ENCODE measurements at places on chromosomes 7 and 10. TPM values are rescaled to one million over a fixed set of nuclear protein-coding genes. Genes with fewer than 3 reads are reported as not detected.
A peak's percentile ranks its signal among the peaks of the same experiment; 100 is the strongest.

GRCh38 chr7:44375926-44376342 lies 50.5 kb upstream of the CAMK2B start:
- no peaks in the 10 kb centered on the region for H3K27me3 ChIP-seq
- H3K4me1 ChIP-seq: no peaks in the 10 kb centered on the region
- H3K4me3 ChIP-seq: no peak overlapping the region
- no peaks in the 10 kb centered on the region for H3K36me3 ChIP-seq
- no peak overlapping the region for H3K27ac ChIP-seq
- no peak for DNase-seq

DNA sequence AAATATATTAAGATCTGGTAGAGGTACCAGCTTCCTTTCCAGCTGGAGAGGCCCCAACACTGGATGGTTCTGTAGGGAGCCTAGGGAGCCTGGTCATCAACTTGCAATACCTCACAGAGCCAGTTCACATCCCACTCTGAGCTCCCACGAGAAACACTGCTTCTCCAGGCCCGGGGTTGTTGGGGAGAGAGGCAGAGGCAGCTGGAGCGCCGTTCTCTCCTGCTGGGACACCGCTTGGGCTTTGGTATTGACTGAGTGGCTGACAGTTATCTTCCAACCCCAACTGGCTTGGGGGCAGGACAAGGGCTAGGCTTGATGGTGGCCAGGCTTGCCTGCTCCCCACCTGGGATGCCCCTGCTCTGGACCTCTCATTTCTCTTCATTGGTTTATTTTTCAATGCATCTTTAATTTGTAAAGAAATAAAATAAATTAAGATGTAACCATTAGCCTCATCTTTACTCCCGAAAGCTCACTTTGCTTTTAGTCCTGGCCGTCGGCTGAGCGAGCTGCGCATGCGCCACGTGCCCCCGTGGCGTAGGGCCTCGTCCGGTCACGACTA lies 10.0 kb upstream of the CHCHD1 start:
- H3K36me3 ChIP-seq: peaks cover 46% of the 10 kb centered on the region
- DNase-seq: no peak
- H3K4me1 ChIP-seq: peaks cover 30% of the 10 kb centered on the region

DNA sequence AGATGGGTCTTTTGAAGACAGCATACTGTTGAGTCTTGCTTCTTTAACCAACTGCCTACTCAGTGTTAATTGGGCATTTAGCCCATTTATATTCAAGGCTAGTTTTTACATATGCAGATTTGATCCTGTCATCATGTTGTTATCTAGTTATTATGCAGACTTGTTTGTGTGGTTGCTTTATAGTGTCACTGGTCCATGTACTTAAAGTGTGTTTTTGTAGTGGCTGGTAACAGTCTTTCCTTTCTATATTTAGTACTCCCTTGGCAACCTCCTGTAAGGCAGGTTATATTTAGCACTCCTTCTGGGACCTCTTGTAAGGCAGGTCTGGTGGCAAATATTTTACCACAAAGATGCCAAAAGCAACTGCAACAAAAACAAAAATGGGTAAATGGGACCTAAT lies 66.7 kb downstream of the TES start:
- no peak overlapping the region for H3K27ac ChIP-seq
- H3K4me1 ChIP-seq: peaks cover 14% of the 10 kb centered on the region
- H3K27me3 ChIP-seq: no peaks in the 10 kb centered on the region
- H3K36me3 ChIP-seq: no peaks in the 10 kb centered on the region
- no peak overlapping the region for H3K4me3 ChIP-seq

- H3K36me3 ChIP-seq: peaks cover 8% of the 10 kb centered on the region
- no peaks in the 10 kb centered on the region for H3K27me3 ChIP-seq
- peaks cover 6% of the 10 kb centered on the region for H3K4me1 ChIP-seq
- H3K4me3 ChIP-seq: no peak overlapping the region
- DNase-seq: no peak
Measured at GRCh38 chr7:2180081-2180480, 52.7 kb downstream of the MAD1L1 start.

DNA sequence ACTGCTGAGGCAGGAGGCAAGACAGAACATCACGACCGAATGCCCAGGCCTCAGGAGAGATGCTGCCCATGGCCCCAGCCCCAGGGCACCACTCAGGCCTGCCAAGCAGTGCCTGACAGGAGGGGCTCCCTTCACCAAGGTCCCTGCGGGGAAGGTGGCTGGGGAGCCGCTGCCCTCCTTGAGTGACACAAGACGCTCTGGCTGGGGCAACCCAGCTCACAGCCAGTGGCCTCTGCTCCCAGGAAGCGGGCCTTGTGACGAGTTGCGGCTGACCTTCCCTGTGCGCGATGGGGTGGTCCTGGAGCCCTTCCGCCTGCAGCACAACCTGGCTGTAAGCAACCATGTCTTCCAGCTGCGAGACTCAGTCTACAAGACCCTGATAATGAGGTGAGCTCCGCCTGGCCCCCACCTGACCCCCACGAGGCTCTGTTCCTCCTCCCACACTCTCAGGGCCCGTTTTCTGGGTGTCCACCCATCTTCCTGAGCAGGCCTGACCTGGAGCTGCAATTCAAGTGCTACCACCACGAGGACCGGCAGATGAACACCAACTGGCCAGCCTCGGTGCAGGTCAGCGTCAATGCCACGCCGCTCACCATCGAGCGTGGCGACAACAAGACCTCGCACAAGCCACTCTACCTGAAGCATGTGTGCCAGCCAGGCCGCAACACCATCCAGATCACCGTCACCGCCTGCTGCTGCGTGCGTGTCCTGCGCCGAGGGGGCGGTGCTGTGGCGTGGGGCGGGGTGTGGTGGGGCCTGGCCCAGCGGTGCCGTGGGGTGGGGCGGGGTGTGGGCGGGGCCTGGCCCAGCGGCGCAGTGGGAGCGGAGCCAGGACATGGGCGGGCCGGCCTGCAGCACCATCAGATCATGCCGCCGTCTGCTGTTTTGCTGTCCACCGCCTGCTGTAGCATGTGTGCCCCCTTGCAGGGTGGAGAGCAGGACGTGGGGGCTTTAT lies 12.8 kb downstream of the ZMIZ2 start:
- DNase-seq: peak; percentile 95
- peaks cover 48% of the 10 kb centered on the region for H3K36me3 ChIP-seq
- H3K27me3 ChIP-seq: no peaks in the 10 kb centered on the region
- H3K4me3 ChIP-seq: no peak overlapping the region
- H3K27ac ChIP-seq: no peak overlapping the region
- peaks cover 9% of the 10 kb centered on the region for H3K4me1 ChIP-seq

DNA sequence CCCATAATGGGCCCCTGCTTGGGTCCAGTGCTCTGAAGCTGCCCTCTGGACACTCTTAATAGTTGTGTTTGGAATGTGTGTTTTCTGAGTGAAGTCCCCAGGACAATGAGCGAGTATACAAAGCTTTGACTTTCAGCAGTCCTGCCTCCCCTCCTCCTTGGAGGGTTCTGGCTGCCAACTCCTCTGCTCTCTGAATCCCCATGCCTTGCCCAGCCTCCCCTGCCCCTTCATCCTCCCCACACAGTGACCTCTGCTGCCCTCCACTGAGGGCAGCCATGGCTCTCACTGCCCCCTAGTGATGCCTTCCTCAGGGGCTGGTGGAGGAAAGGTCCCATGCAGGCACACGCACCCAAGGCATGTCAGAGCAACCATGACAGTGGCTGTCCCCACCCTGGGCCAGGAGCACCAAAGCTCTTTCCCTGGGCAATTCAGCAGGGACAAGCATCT lies 40.9 kb downstream of the FRMPD2 start:
- DNase-seq: no peak
- H3K36me3 ChIP-seq: no peaks in the 10 kb centered on the region
- no peak overlapping the region for H3K4me3 ChIP-seq
- H3K27me3 ChIP-seq: no peaks in the 10 kb centered on the region
- H3K4me1 ChIP-seq: no peaks in the 10 kb centered on the region
- no peak overlapping the region for H3K27ac ChIP-seq

DNA sequence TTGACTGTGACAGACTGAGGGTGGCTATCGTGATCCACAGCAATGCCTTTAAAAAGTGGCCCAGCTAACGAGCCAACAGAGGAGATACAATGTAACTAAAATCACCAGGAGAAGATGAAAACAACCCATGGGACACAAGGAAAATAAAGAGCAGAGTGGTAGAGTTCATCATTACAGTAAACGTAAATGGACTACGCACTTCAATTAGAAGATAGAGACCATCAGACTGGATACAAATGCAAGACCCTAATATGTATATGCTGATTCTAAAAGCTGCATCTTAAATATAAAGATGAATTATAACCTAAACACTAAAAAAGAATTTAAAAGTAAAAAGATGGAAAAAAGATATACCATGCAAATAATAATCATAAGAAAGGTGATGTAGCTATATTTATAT lies 6.6 kb upstream of the STK32C start:
- no peak for DNase-seq
- peaks cover 4% of the 10 kb centered on the region for H3K36me3 ChIP-seq
- H3K27ac ChIP-seq: no peak overlapping the region
- H3K27me3 ChIP-seq: no peaks in the 10 kb centered on the region
- no peaks in the 10 kb centered on the region for H3K4me1 ChIP-seq
- no peak overlapping the region for H3K4me3 ChIP-seq

GRCh38 chr7:124032369-124033094 lies at the start of gene TMEM229A:
TSS of gene TMEM229A (minus strand) at chr7:124033067. CDS start at chr7:124033003, 64 bp downstream.
- peaks cover 26% of the 10 kb centered on the region for H3K4me1 ChIP-seq
- DNase-seq: peak; percentile 88
- H3K36me3 ChIP-seq: no peaks in the 10 kb centered on the region

- H3K4me3 ChIP-seq: no peak overlapping the region
- no peak for DNase-seq
- no peak overlapping the region for H3K27ac ChIP-seq
- H3K27me3 ChIP-seq: no peaks in the 10 kb centered on the region
- no peaks in the 10 kb centered on the region for H3K4me1 ChIP-seq
- no peaks in the 10 kb centered on the region for H3K36me3 ChIP-seq
Measured at GRCh38 chr10:49647985-49648795, 31.3 kb upstream of the C10orf53 start.

DNA sequence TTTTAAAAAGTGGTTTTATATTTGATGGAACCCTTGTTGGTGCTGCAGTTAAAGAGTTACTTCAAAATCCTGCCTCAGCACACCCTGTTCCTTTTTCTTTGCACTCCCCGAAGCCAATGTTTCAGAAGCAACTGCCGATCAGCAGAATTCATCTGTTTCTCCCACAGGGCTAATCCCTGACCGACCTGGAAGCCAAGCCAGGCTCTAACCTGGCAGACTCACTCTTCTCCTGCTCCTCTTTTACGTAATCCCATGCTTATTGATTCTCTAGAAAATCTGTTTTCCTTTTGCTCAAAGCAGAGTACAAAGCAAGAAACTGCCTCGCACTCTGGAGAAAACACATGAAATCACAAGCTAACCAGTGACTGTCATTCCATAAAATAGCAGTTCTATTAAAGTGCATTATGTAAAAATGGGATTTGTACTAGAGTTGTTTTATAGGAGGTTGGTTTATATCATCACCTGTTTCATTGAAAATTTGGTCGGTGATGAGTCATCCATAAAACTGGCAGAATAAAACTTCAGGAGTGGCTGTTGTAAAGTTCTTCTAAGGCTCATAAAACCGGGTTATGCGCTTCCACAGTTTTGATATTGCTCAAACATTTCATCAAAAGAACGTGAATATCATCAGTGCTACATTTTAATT lies 99.9 kb downstream of the CNTNAP2 start:
- H3K4me3 ChIP-seq: no peak overlapping the region
- H3K27ac ChIP-seq: no peak overlapping the region
- H3K27me3 ChIP-seq: no peaks in the 10 kb centered on the region
- no peak for DNase-seq
- H3K36me3 ChIP-seq: no peaks in the 10 kb centered on the region
- H3K4me1 ChIP-seq: no peaks in the 10 kb centered on the region

- peak overlapping the region; percentile 44 for H3K27ac ChIP-seq
- no peak for DNase-seq
- no peak overlapping the region for H3K4me3 ChIP-seq
- H3K27me3 ChIP-seq: no peaks in the 10 kb centered on the region
- peaks cover 50% of the 10 kb centered on the region for H3K36me3 ChIP-seq
Measured at GRCh38 chr7:40535678-40536077, 400.9 kb downstream of the SUGCT start.

DNA sequence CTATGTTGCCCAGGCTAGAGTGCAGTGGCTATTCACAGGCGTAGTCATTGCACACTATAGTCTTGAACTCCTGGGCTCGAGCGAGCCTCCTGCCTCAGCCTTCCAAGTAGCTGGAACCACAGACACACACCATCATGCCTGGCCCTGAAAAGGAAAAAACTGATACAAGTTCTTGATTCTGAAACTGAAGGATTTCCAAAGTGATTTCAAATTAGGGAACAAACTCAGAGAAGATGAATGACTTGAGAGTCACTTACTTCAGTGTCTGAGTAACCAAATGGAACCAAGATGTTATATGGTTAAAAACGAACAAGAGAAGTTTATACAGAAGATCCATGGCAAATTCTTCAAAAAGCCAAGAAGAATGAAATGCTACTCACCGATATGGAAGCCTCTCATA lies 14.4 kb downstream of the CWF19L1 start:
- no peak for DNase-seq
- no peak overlapping the region for H3K27ac ChIP-seq
- H3K4me1 ChIP-seq: no peaks in the 10 kb centered on the region
- no peak overlapping the region for H3K4me3 ChIP-seq

GRCh38 chr10:1333981-1334380 lies 277.8 kb downstream of the WDR37 start:
- H3K36me3 ChIP-seq: no peaks in the 10 kb centered on the region
- H3K4me3 ChIP-seq: no peak overlapping the region
- H3K27me3 ChIP-seq: no peaks in the 10 kb centered on the region
- H3K4me1 ChIP-seq: no peaks in the 10 kb centered on the region

NOS3 gene
- 0.15 TPM for polyA plus RNA-seq

ARHGEF35 gene
- 0.02 TPM for polyA plus RNA-seq

FBXL13 gene
- polyA plus RNA-seq: 1.1 TPM

GHRHR gene
- polyA plus RNA-seq: not detected

FOXI2 gene
- polyA plus RNA-seq: not detected

GRID2IP gene
- polyA plus RNA-seq: 0.06 TPM

COX19 gene
- polyA plus RNA-seq: 7.6 TPM

TMEM26 gene
- polyA plus RNA-seq: 0.06 TPM

HOXA10 gene
- not detected for polyA plus RNA-seq

CYP26A1 gene
- not detected for polyA plus RNA-seq

PAX4 gene
- polyA plus RNA-seq: not detected

SPAM1 gene
- polyA plus RNA-seq: not detected

GTF2IRD1 gene
- polyA plus RNA-seq: 20.2 TPM

CHST15 gene
- 0.02 TPM for polyA plus RNA-seq

All from SK-N-SH (cell line).